ENCODE measurements at places on chromosomes 16 and 17. TPM values are rescaled to one million over a fixed set of nuclear protein-coding genes. Genes with fewer than 3 reads are reported as not detected.

The GPS1 gene
- 185 TPM for total RNA-seq

The ARHGAP44 gene
- 3.3 TPM for total RNA-seq

GRCh38 chr17:45277216-45277849 is 15.4 kb upstream of the SPATA32 start:
- no peaks in the 10 kb centered on the region for H3K27me3 ChIP-seq
- peaks cover 11% of the 10 kb centered on the region for H3K4me1 ChIP-seq
- no peaks in the 10 kb centered on the region for H3K36me3 ChIP-seq
- no peak overlapping the region for H3K4me3 ChIP-seq
- H3K27ac ChIP-seq: peak overlapping the region; percentile 61

GRCh38 chr17:57271821-57272220 is 15.5 kb downstream of the MSI2 start:
- no peak for DNase-seq
- peaks cover 4% of the 10 kb centered on the region for H3K36me3 ChIP-seq
- no peak overlapping the region for H3K27ac ChIP-seq
- H3K4me3 ChIP-seq: no peak overlapping the region

DNA sequence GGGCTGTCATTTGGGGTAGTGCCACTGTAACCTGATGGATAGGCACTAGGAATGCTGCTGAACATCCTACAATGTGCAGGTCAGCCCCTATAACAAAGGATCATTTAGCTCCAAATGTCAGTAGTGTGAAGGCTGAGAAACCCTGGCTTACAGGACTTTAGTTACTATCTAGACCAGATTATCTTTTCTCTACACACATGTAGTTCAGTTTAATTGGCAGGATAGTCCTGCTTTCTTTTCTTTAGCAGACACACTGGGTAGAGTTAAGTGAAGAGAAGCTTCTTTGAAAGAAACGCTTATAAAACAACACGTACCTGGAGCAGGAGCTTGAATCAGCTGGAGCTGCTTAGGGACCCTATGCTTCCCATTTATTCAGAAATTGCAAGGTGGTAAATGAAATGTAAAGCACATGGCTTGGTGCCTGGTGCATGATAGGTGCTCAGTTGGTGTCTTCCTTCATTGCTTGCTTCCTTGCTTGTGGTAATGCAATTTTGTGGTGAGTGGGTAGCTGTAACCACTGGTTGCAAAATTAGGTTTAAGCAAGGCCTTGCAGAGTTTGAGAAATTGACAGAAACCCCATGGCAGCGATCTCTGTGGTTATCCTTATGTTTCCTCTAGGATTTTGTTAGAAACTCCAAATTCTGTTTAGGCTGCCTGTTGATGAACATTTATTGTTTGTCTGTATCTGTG is 9.4 kb downstream of the METTL9 start:
- H3K4me1 ChIP-seq: no peaks in the 10 kb centered on the region
- no peak for DNase-seq
- H3K4me3 ChIP-seq: no peak overlapping the region
- H3K36me3 ChIP-seq: no peaks in the 10 kb centered on the region
- no peaks in the 10 kb centered on the region for H3K27me3 ChIP-seq

- DNase-seq: no peak
- H3K4me1 ChIP-seq: no peaks in the 10 kb centered on the region
- no peaks in the 10 kb centered on the region for H3K27me3 ChIP-seq
- peaks cover 3% of the 10 kb centered on the region for H3K36me3 ChIP-seq
- H3K4me3 ChIP-seq: no peak overlapping the region
Observed at GRCh38 chr17:79085921-79086551, 11.4 kb downstream of the ENGASE start.

DNA sequence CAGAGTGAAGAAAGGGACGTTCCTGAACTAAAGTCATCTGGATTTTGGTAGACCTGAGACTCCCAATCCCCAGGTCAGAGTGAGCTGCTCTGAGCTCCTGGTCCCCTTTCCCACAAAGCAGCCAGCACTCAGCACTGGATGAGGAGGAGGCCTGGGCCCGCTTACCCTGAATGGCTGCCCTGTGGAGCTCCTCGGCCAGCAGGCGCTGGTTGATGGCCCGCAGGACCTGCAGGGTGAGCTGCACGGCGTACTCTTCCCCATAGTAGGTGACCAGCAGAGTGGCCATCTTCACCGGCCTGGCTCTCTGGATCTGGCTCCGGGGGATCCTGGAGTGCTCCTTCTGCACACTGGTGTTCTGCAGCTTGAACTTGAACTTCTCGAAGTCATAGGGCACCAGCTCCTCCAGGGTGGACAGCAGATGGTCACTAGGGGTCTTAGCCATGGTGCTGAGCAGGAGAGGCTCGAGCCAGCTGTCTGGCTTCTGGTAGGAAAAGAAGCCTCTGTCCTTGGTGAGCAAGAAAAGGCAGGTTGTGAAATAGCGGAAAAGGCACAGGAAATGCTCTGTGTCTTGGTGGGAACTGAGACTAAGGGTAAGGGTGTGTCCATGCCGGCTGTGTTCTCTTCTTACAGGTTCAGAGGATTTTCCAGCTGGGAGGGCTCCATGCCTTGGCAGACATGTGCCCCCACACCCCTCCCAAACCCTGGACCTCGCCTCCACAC is at the start of gene MEFV:
Gene MEFV, minus strand, starts transcription at position 488 of the 720 bp plus-strand sequence. Its CDS starts 46 bp downstream, at position 442.
- DNase-seq: no peak
- H3K4me1 ChIP-seq: no peaks in the 10 kb centered on the region
- H3K4me3 ChIP-seq: no peak within 1 kb of the TSS

DNA sequence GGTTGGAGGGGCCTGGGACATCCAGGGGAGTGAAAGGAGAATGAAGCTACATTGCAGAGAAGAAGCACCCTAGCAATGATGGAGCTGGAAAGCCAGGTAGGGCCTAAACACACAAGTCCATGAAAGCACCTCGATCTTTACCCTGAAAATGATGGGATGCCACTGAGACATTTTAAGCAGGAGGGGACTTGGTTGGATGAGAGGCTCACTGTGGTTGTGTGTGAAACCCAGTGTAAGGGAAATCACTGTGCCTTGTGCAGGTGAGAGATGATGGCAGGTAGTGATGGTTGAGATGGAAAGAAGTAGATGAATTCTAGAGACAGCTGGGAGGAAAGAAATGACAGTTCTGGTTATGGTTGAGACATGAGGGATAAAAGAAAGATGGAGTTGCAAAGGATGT is 132.9 kb upstream of the CACNG3 start:
- no peaks in the 10 kb centered on the region for H3K36me3 ChIP-seq
- no peak overlapping the region for H3K4me3 ChIP-seq
- no peak for DNase-seq
- H3K27me3 ChIP-seq: no peaks in the 10 kb centered on the region
- no peaks in the 10 kb centered on the region for H3K4me1 ChIP-seq
- H3K27ac ChIP-seq: no peak overlapping the region

DNA sequence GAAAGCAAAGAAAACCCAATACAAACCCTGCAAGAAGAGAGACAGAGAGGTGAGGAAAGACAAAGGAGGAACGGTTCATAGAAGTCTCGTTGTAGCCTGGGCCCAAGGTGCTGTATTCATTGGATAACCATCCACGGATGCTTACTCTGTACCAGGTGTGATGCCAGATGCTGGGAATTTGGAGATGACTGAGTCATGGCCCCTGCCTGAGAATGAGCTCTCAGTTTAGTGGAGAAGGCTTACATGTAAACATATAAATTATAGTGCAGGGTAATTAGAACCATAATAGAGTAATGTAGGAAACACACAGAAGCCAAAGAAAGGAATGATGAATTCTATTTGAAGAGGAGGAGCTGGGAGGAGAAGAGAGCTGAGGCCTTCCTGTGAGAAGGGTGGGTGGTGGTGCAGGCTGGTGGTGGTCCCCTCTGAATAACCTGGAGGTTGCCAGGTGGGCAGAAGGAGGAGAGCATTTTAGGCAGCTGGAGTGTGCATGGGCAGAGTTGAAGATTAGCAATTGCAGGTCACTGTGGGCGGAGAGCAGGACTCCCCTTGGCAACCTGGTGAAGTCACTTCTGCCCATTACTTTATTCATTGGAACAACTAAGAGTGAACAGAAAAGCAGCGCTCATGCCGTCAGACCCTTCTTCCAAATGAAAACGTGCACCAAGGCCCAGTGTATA is 7.7 kb upstream of the ZG16 start:
- H3K36me3 ChIP-seq: no peaks in the 10 kb centered on the region
- H3K27ac ChIP-seq: peak overlapping the region; percentile 34
- H3K27me3 ChIP-seq: no peaks in the 10 kb centered on the region

The CETP gene
- not detected for total RNA-seq

DNA sequence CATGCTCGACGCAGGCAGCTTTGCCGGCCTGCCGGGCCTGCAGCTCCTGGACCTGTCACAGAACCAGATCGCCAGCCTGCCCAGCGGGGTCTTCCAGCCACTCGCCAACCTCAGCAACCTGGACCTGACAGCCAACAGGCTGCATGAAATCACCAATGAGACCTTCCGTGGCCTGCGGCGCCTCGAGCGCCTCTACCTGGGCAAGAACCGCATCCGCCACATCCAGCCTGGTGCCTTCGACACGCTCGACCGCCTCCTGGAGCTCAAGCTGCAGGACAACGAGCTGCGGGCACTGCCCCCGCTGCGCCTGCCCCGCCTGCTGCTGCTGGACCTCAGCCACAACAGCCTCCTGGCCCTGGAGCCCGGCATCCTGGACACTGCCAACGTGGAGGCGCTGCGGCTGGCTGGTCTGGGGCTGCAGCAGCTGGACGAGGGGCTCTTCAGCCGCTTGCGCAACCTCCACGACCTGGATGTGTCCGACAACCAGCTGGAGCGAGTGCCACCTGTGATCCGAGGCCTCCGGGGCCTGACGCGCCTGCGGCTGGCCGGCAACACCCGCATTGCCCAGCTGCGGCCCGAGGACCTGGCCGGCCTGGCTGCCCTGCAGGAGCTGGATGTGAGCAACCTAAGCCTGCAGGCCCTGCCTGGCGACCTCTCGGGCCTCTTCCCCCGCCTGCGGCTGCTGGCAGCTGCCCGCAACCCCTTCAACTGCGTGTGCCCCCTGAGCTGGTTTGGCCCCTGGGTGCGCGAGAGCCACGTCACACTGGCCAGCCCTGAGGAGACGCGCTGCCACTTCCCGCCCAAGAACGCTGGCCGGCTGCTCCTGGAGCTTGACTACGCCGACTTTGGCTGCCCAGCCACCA is 9.7 kb downstream of the VASN start:
- no peak for DNase-seq
- H3K36me3 ChIP-seq: no peaks in the 10 kb centered on the region
- no peak overlapping the region for H3K4me3 ChIP-seq
- no peak overlapping the region for H3K27ac ChIP-seq

All from Caco-2 (cell line).